ENCODE measurements at places on chromosomes 7 and 10. TPM values are rescaled to one million over a fixed set of nuclear protein-coding genes. Genes with fewer than 3 reads are reported as not detected.

Gene RPA3
- total RNA-seq: 108 TPM

Gene ZNF503
- 12.5 TPM for total RNA-seq

Gene ATE1
- total RNA-seq: 23.2 TPM

Gene IDI2
- not detected for total RNA-seq

Gene PTF1A
- total RNA-seq: not detected

Gene ARHGAP22
- total RNA-seq: 4.1 TPM

Gene MMD2
- total RNA-seq: not detected

Gene CYP3A4
- total RNA-seq: not detected

Gene CPEB3
- total RNA-seq: 0.41 TPM

Gene CPXM2
- total RNA-seq: not detected

Gene TAC1
- total RNA-seq: not detected

Gene RRP12
- 58.5 TPM for total RNA-seq

Gene ANKRD16
- 10.9 TPM for total RNA-seq

Gene OR6V1
- not detected for total RNA-seq

Gene VKORC1L1
- 40.8 TPM for total RNA-seq

All from A549 treated with DMSO at 1 μM for 4 hours (cell line).